Mesothelial cell of epicardium (in vitro differentiated cells): ENCODE measurements at places on chromosomes 16 and 17.

- peak overlapping the region; percentile 92 for H3K27ac ChIP-seq
- H3K4me3 ChIP-seq: peak overlapping the region; percentile 20
- peaks cover 69% of the 10 kb centered on the region for H3K4me1 ChIP-seq
- DNase-seq: no peak
Observed at GRCh38 chr17:27494192-27495091, 38.2 kb downstream of the KSR1 start.

GRCh38 chr17:78038748-78039288 is 80.3 kb downstream of the TNRC6C start:
- H3K36me3 ChIP-seq: peaks cover 20% of the 10 kb centered on the region
- no peak overlapping the region for H3K27ac ChIP-seq
- H3K4me1 ChIP-seq: peaks cover 25% of the 10 kb centered on the region

DNA sequence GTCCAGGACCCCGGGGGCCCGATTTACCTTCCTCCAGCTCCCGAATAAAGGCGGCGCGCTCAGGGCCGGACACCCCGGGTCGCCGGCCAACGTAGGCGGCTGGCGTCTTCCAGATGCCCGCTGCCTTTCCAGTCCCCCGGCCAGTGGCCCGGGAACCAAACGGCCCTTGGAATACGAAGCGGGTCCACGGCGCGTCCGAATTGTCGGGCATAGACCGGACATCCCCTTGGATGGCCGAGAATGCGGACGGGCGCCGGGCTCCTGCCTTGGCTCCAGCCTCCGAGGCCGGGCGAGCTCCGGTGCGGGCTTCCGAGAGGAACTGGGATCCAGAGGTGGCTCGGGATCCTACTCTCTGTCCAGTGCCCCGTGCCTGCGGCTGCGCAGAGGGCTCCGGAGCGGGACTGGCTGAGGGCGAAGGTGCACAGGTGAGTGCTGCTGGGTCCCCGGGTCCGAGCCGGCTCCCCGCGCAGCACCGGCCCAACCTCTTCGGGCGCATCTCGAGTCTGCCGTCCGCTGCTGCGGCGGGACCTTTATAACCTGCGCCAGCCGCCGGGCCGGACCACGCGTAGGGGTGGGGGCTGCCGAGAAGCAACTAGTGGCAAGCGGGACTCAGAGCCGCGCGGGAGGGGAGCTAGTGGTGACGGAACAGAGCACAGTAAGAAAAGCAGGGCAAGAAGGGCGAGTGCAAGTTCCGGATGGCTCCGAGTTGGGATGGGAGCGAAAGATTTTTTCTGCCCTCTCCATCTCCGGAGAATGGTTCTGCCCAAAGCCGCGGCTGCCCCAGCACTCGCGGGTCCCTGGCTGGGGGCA is at the start of gene HAP1:
TSS of gene HAP1 (minus strand) at position 505 of the 810 bp plus-strand sequence. CDS start at position 496, 9 bp downstream.
- H3K4me3 ChIP-seq: peak within 1 kb of the TSS; percentile 64
- peaks cover 79% of the 10 kb centered on the region for H3K27me3 ChIP-seq
- no peaks in the 10 kb centered on the region for H3K36me3 ChIP-seq
- H3K4me1 ChIP-seq: peaks cover 10% of the 10 kb centered on the region
- DNase-seq: no peak

GRCh38 chr17:30395398-30396022 is 16.8 kb downstream of the CPD start:
- no peak overlapping the region for H3K27ac ChIP-seq
- peaks cover 7% of the 10 kb centered on the region for H3K36me3 ChIP-seq
- H3K4me3 ChIP-seq: no peak overlapping the region
- no peak for DNase-seq

- H3K4me1 ChIP-seq: peaks cover 21% of the 10 kb centered on the region
- no peaks in the 10 kb centered on the region for H3K36me3 ChIP-seq
- H3K27ac ChIP-seq: no peak overlapping the region
- H3K27me3 ChIP-seq: peaks cover 2% of the 10 kb centered on the region
Observed at GRCh38 chr16:49592546-49593423, 219.2 kb downstream of the C16orf78 start.

DNA sequence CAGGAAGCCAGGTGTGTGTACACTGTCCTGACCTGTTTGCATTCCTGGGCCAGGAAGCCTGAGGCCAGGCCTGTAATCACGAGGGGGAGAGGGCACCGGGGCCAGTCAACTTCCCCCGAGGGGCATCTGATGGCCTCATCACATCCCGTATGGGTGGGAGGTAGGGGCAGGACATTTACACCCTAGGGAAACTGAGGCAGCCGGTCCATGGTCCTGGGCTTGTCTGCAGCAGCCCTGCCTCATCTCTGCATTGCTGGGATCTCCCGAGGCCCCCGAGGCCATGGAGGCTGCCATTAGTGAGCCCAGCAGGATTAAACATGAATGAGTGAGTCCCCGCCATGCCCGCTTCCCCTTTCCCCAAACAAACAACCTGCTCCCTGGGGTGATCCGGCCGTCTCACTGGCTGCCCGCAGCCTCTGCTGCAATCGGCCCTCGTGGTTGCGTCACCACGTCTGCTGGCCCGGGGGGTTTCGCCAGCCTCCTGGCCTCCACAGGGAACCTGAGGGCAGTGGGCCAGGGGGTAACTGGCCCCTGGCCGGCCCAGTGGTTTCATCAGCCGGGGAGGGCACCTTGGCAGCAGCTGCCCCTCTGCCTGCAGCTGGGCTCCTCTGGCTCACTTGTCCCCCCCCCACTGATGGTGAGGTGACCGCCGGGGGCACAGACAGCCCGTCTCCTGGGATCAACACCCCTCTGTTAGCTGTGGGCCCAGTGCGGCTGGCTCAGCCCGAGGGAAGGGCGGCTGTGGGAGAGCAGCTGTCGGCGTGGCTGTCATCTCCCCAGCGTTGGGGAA is 88.3 kb upstream of the GSE1 start:
- no peak overlapping the region for H3K27ac ChIP-seq
- no peak overlapping the region for H3K4me3 ChIP-seq
- H3K27me3 ChIP-seq: no peaks in the 10 kb centered on the region
- H3K36me3 ChIP-seq: peaks cover under 1% of the 10 kb centered on the region

DNA sequence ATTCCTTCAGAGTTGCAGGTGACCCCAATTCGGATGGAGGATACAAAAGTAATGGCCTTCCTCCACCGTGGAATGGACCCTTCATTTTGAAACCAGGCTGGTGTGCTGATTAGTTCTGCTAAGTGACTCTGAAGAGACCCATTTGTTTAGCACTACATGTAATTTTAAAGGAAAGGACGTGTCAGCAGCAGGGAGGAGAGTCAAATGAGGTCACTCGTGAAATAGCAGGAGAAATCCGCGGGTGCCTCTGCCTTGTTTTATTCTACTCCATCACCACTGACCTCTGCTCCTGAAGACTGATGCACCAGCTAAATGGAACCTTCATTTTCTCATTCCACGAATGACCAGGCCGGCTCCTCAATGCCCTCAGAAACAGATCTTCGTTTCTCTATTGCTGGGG is 589.2 kb downstream of the CDH11 start:
- no peak for DNase-seq
- no peaks in the 10 kb centered on the region for H3K4me1 ChIP-seq

- DNase-seq: no peak
- H3K4me3 ChIP-seq: no peak overlapping the region
- peaks cover 3% of the 10 kb centered on the region for H3K36me3 ChIP-seq
- peaks cover 27% of the 10 kb centered on the region for H3K4me1 ChIP-seq
Observed at GRCh38 chr16:84751241-84751640, 51.4 kb downstream of the USP10 start.

GRCh38 chr16:53257001-53257400 is 177.3 kb upstream of the RBL2 start:
- H3K4me1 ChIP-seq: peaks cover 10% of the 10 kb centered on the region
- H3K36me3 ChIP-seq: peaks cover 64% of the 10 kb centered on the region
- H3K27ac ChIP-seq: peak overlapping the region; percentile 85
- no peaks in the 10 kb centered on the region for H3K27me3 ChIP-seq

GRCh38 chr16:57689762-57690558 is 4.6 kb upstream of the DRC7 start:
- no peak overlapping the region for H3K4me3 ChIP-seq
- no peaks in the 10 kb centered on the region for H3K27me3 ChIP-seq
- no peak for DNase-seq
- H3K4me1 ChIP-seq: peaks cover 14% of the 10 kb centered on the region
- H3K36me3 ChIP-seq: no peaks in the 10 kb centered on the region
- no peak overlapping the region for H3K27ac ChIP-seq

DNA sequence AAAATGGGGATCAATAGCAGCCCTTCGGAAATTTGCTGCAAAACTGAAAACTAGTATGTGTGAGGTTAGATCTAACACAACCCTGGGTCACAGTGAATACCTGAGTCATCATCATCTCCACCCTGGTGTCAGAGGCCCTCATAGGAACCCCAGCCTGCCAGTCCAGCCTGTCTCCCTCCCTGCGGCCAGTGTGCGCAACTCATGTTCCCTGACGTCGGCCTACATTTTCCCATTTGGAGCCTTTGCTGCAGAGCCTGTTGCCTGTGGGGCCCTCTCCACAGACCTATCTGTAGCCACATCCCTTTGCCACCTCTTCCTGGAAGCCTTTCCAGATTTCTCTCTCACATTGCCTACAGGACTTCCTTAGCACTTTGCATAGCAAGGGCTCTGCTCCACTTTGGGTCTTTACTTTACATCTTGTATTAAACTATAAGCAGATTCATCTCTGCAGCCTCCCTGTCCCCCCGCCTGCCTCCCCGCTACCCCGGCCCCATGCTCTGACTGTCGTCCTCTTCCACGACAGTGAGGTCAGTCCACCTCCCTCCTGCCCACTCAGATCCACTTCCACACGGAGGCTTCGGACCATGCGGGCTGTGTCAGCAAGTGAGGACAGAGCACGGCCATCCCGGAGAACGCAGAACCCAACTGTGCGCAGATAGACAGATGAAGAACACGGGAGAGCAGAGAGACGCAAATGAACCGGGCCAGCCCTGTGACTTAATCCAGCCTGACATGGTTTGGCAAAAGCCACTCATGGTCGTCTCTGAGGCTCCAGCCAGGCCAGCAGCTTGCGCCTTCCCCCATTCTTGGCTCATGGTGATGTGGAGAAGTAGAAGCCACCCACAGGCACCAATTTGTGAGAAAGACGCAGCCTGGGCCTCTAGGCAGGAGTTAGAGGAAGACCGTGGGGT is 31.0 kb downstream of the NGFR start:
- H3K4me3 ChIP-seq: no peak overlapping the region
- H3K27ac ChIP-seq: no peak overlapping the region
- H3K36me3 ChIP-seq: no peaks in the 10 kb centered on the region
- no peak for DNase-seq
- peaks cover 35% of the 10 kb centered on the region for H3K4me1 ChIP-seq

GRCh38 chr17:53033297-53033696 is 789.4 kb upstream of the KIF2B start:
- H3K27me3 ChIP-seq: no peaks in the 10 kb centered on the region
- no peaks in the 10 kb centered on the region for H3K4me1 ChIP-seq
- H3K4me3 ChIP-seq: no peak overlapping the region
- H3K36me3 ChIP-seq: no peaks in the 10 kb centered on the region
- no peak for DNase-seq
- H3K27ac ChIP-seq: no peak overlapping the region

- no peak overlapping the region for H3K4me3 ChIP-seq
- H3K27me3 ChIP-seq: no peaks in the 10 kb centered on the region
- H3K4me1 ChIP-seq: peaks cover 52% of the 10 kb centered on the region
- peaks cover 3% of the 10 kb centered on the region for H3K36me3 ChIP-seq
- no peak overlapping the region for H3K27ac ChIP-seq
Observed at GRCh38 chr16:20868890-20869289, 31.3 kb downstream of the DCUN1D3 start.

- H3K27ac ChIP-seq: no peak overlapping the region
- peaks cover 50% of the 10 kb centered on the region for H3K27me3 ChIP-seq
- H3K36me3 ChIP-seq: no peaks in the 10 kb centered on the region
- no peak for DNase-seq
- H3K4me1 ChIP-seq: no peaks in the 10 kb centered on the region
- no peak overlapping the region for H3K4me3 ChIP-seq
Observed at GRCh38 chr17:11625878-11626277, 27.6 kb downstream of the DNAH9 start.

DNA sequence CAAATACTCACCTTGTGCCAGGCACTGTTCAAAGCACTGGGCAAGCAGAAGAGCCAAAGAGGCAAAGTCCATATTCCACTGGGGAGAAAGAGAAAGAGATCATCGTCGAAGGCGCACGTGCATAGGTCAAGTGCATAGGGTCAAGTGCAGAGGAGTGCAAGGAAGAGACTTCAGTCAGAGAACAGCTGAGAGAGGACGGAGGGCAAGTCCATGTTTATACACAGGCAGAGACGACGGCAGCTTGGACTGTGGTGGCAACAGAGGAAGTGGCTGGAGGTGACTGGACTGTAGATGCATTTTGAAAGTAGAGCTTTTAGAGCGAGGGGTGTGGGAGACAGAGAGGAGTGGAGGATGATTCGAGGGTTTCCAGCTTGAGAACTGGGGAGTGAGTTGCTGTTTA is 74.7 kb upstream of the SDK2 start:
- H3K27me3 ChIP-seq: peaks cover 32% of the 10 kb centered on the region
- H3K4me1 ChIP-seq: peaks cover 10% of the 10 kb centered on the region
- H3K4me3 ChIP-seq: no peak overlapping the region

DNA sequence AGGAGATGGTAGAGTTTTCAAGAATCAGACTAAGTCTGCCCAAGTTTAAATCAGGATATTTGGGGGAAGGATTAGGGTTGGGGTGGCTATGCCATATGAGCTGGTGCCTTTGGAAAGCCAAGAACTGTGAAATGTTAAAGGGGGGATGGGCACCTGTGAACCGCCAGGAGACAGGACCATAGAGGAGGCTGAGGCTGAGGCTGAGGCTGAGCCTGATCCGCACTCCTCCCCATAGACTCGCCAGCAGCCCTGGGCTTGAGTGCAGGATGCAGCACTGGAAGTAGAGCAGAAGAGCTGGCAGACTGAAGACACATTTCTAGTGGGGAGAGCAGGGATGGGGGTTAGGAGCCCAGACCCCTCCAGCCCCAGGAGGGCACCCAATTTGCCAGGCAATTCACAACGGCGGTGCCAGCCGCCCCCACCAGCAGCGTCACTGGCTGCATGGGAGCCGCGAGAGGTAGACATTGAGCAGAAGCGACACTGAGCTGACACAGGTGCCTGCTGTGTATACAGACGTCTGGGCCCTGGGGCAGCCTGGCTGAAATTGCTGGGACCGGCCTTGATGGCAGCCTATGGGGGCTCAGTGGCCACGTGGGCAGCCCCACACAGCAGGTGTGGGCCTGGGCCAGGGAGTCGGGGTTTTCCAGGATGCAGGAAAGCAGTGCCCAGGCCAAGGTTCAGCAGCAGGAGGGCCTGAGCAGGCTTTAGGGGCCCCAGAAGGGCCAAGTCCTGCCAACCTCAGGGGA is 9.2 kb downstream of the PIMREG start:
- H3K27me3 ChIP-seq: peaks cover 30% of the 10 kb centered on the region
- DNase-seq: no peak
- H3K4me3 ChIP-seq: no peak overlapping the region
- peaks cover 1% of the 10 kb centered on the region for H3K4me1 ChIP-seq

GRCh38 chr17:77778636-77779489 is 179.6 kb upstream of the TNRC6C start:
- no peak for DNase-seq
- H3K36me3 ChIP-seq: no peaks in the 10 kb centered on the region
- no peak overlapping the region for H3K27ac ChIP-seq
- H3K4me3 ChIP-seq: no peak overlapping the region

GRCh38 chr17:46044286-46044928 is 45.4 kb downstream of the STH start:
- H3K4me1 ChIP-seq: peaks cover 30% of the 10 kb centered on the region
- H3K27me3 ChIP-seq: no peaks in the 10 kb centered on the region
- peaks cover 21% of the 10 kb centered on the region for H3K36me3 ChIP-seq
- DNase-seq: peak; percentile 58
- H3K27ac ChIP-seq: peak overlapping the region; percentile 89
- no peak overlapping the region for H3K4me3 ChIP-seq

- no peak for DNase-seq
- H3K4me1 ChIP-seq: peaks cover 17% of the 10 kb centered on the region
- no peaks in the 10 kb centered on the region for H3K27me3 ChIP-seq
- H3K27ac ChIP-seq: no peak overlapping the region
- no peak overlapping the region for H3K4me3 ChIP-seq
- peaks cover 47% of the 10 kb centered on the region for H3K36me3 ChIP-seq
Observed at GRCh38 chr17:4162775-4163466, 19.9 kb downstream of the CYB5D2 start.
